Endodermal cell (in vitro differentiated cells): ENCODE measurements at places on chromosomes 2 and 18. TPM values are rescaled to one million over a fixed set of nuclear protein-coding genes. Genes with fewer than 3 reads are reported as not detected.
A peak's percentile ranks its signal among the peaks of the same experiment; 100 is the strongest.

Gene NXPH2
- 3.1 and 3.7 TPM in 2 replicates for total RNA-seq

Gene DES
- 0.88 to 3.8 TPM (median 3.5 TPM) in 3 replicates for total RNA-seq

Gene RTP5
- total RNA-seq, result not detected in 3 replicates

Gene SERPINB4
- total RNA-seq, result 0.24 and 0.54 TPM in 2 replicates

Gene PTGR3
- 8.7 and 12.2 TPM in 2 replicates for total RNA-seq

DNA sequence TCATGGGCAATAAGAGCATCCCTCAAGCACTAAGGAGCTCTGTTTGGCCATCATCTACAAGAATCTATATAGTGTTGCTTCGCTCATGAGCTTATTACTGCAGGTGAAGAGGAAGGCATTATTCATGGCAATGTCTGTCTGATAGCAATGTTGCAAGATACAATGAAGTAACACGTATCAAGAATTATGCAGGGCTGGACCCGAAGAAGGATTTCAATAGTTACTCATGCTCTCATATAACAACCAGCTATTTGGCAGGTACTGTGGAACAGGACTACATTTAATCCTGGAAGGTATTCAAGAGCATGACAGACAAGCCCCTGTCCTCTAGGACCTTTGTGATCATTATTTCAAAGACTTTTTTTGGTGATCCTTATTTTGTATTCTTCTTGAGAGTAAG, 109.6 kb downstream of the LAMA3 start:
- no peaks in the 10 kb centered on the region for H3K36me3 ChIP-seq
- no peak overlapping the region for H3K27ac ChIP-seq
- no peaks in the 10 kb centered on the region for H3K4me1 ChIP-seq
- no peaks in the 10 kb centered on the region for H3K27me3 ChIP-seq
- DNase-seq, result no peak

DNA sequence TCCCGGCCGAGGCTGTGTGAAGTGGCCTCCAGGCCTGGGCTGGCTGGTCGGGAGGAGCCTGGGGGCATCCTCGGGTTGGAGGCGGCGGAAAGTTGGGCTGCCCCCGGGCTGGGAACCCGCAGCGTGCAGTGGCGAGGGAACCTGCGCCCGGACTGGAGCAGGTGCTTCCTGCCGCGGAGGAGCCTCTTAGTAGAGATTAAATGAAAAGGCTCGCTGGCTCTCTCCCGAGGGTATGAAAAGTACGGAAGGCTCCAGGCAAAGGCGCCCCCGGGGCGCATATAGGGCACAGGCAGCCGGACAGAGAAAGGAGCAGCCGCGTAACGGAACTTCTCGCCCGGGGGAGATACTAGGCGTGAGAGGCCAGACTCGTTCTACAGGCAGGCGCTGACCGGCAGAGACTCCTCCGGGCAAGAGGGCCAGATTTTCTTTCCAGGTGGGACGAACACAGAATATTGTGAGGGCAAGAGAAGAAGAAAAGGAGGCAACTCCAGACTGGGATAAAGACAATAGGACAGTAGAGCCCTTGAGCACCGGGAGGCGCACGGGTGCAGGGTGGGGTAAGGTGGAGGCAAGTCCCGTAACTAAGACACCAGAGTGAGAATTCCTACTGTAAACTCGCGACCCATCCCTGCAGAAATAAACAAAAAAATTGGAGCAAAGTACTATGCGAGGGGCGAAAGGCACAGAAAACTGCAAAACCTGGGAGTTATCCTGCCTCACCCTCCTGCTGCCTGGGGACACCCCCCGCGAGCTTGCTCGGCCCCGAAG, 816 bp downstream of the CDH2 start:
- peak overlapping the region; percentile 84 for H3K4me3 ChIP-seq
- H3K27me3 ChIP-seq, result no peaks in the 10 kb centered on the region
- DNase-seq, result peak; percentile 75
- peak overlapping the region; percentile 94 for H3K27ac ChIP-seq

GRCh38 chr2:189499137-189499536, 57.9 kb downstream of the WDR75 start:
- no peaks in the 10 kb centered on the region for H3K36me3 ChIP-seq
- H3K27me3 ChIP-seq, result no peaks in the 10 kb centered on the region
- H3K4me1 ChIP-seq, result peaks cover 2% of the 10 kb centered on the region

DNA sequence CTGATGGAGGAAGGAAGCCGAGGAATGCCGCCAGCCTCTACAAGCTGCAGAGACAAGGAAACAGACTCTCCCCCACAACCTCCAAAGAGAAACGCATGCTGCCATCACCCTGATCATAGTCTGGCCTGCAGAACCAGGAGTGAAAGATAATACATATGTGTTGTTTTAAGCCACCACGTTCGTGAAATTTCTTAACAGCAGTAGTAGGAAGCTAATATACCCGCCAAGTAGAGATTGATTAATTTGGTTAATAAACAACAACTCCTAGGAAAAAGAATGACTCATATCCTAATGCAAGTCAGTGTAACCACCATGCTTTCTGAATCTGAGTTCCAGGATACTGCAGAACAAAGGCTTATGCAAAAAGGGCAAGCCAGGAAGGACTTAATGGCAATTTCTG, 36.6 kb downstream of the LONRF2 start:
- no peaks in the 10 kb centered on the region for H3K27me3 ChIP-seq
- H3K4me3 ChIP-seq, result no peak overlapping the region
- no peaks in the 10 kb centered on the region for H3K36me3 ChIP-seq

GRCh38 chr2:149702571-149702970, 115.0 kb upstream of the MMADHC start:
- H3K4me1 ChIP-seq, result no peaks in the 10 kb centered on the region
- no peak overlapping the region for H3K4me3 ChIP-seq
- H3K27ac ChIP-seq, result no peak overlapping the region
- no peaks in the 10 kb centered on the region for H3K36me3 ChIP-seq

GRCh38 chr2:232296776-232297525, 81.6 kb upstream of the ALPP start:
- peaks cover 13% of the 10 kb centered on the region for H3K4me1 ChIP-seq
- no peaks in the 10 kb centered on the region for H3K27me3 ChIP-seq
- no peak overlapping the region for H3K4me3 ChIP-seq
- H3K27ac ChIP-seq, result no peak overlapping the region
- DNase-seq, result no peak

DNA sequence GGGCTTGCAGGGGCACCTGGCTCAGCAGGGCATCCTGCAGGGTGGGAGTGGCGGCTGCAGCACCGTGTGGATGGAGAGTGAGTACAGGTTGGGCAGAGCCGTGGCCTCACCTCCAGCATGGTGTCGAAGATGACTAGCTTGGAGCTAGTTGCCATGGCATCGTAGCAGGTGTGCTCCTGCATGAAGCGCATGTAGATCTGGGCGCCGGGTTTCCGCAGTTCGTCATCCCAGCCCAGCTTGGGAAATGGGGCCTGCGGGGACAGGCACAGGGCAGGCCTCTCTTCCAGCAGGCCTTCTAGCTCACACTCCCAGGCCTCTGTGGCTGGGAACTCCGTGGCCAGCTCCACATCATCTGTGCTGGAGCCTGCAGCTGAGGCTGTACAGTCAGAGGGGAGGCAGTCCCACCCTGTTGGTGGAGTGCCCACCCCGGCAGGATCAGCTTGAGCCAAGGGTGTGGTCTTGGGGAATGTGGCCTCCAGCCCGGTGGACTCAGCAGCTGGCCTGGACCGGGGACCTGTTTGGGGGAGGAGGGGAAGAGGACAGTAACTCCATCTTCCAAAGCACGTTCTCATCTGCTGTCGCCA, 1.6 kb downstream of the PRKAG3 start:
- no peaks in the 10 kb centered on the region for H3K27me3 ChIP-seq
- no peak for DNase-seq
- no peak overlapping the region for H3K27ac ChIP-seq
- H3K4me3 ChIP-seq, result no peak overlapping the region

DNA sequence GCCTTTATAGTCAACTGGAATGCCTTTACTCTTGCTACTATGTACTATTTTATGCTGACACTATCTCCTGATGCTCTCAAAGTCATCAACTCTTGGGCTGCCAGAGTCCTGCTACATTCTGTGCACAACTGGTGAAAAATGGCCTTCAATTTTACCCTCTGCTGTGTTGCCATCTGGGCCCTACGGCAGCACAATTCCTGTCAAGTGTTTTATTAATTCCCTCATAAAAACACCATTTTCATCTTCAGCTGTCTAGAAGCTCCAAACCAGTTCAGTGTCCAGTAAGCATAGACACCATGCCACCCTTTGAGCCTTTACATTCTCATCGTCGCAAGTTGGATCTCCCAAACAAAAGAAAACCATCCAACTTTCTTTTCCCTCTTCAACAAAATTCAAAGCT, 26.5 kb downstream of the CALCRL start:
- no peak overlapping the region for H3K4me3 ChIP-seq
- no peaks in the 10 kb centered on the region for H3K4me1 ChIP-seq
- H3K27me3 ChIP-seq, result no peaks in the 10 kb centered on the region
- DNase-seq, result no peak
- H3K27ac ChIP-seq, result no peak overlapping the region

GRCh38 chr2:101011152-101011551, 9.1 kb downstream of the RPL31 start:
- no peak for DNase-seq
- H3K36me3 ChIP-seq, result peaks cover 60% of the 10 kb centered on the region
- H3K4me1 ChIP-seq, result no peaks in the 10 kb centered on the region
- no peak overlapping the region for H3K27ac ChIP-seq
- H3K27me3 ChIP-seq, result no peaks in the 10 kb centered on the region

DNA sequence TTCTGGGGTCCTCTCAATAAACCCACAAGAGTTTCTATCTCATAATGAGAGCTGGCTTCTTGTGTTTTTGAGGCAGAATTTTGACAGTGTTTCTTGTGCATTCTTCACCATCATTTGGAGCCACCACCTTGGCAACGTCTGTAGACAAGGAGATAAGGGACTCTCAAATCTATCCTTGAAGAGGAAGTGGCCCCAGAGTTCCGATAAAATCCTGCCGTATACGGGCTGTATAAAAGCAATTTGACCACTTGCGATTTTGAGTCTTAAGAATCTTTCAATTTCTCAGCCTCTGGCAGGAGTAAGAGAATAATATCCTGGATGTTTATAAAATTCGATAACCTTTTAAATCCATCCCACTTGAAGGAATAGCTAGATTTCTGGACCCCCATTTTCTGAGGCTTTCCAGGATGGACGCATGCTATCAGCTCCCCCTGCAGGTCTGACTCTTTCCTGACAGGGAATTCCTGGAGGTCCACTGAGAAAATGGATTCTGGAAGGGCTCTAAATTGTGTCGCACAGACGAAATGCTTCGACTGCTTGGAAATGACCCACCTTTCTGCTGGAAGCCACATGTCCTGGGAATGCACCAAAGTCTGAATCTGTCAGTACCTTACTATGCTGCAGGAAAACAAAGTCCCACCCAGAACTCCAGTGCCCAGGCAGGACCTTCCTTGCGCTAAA, 54.1 kb downstream of the E2F6 start:
- no peaks in the 10 kb centered on the region for H3K36me3 ChIP-seq
- H3K27me3 ChIP-seq, result no peaks in the 10 kb centered on the region
- no peak overlapping the region for H3K27ac ChIP-seq
- H3K4me1 ChIP-seq, result no peaks in the 10 kb centered on the region

- no peak overlapping the region for H3K27ac ChIP-seq
- H3K4me1 ChIP-seq, result no peaks in the 10 kb centered on the region
- DNase-seq, result peak; percentile 71
- H3K27me3 ChIP-seq, result no peaks in the 10 kb centered on the region
Observed at GRCh38 chr18:36128530-36128870, 640 bp downstream of the SLC39A6 start.

- no peaks in the 10 kb centered on the region for H3K27me3 ChIP-seq
- H3K4me1 ChIP-seq, result peaks cover 3% of the 10 kb centered on the region
- H3K27ac ChIP-seq, result no peak overlapping the region
- DNase-seq, result peak; percentile 68
- H3K4me3 ChIP-seq, result peak overlapping the region; percentile 66
Observed at GRCh38 chr2:23199115-23199918, 185.7 kb upstream of the KLHL29 start.

GRCh38 chr18:49094979-49095632, 144.3 kb upstream of the SMAD7 start:
- no peaks in the 10 kb centered on the region for H3K4me1 ChIP-seq
- H3K4me3 ChIP-seq, result no peak overlapping the region

- no peak overlapping the region for H3K27ac ChIP-seq
- H3K27me3 ChIP-seq, result no peaks in the 10 kb centered on the region
- no peaks in the 10 kb centered on the region for H3K36me3 ChIP-seq
- no peak overlapping the region for H3K4me3 ChIP-seq
Observed at GRCh38 chr18:9049495-9049809, 53.0 kb upstream of the NDUFV2 start.

DNA sequence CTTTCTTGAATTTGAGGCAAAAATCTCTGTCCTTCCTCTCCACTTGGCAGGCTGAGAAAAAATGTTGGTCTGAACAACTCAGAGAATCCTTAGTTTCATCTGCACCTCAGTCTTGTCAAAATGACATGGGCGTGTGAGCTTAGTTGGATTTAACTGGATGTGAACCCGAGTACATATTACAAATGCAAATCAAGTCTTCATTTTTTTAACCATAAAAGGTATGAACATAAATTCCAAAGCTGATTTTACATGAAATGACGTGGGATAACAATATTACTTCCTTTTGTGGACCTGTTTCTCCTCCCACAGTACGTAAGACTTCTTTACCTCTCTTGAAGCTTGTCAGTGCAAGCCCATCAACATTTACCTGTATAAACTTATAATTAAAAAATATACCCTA, 32.6 kb upstream of the RND3 start:
- no peaks in the 10 kb centered on the region for H3K27me3 ChIP-seq
- H3K4me3 ChIP-seq, result no peak overlapping the region
- H3K4me1 ChIP-seq, result no peaks in the 10 kb centered on the region
- H3K36me3 ChIP-seq, result no peaks in the 10 kb centered on the region
